Stimulated activated CD4-positive, alpha-beta T cell treated with anti-CD3 and anti-CD28 coated beads, Interleukin-12 subunit alpha, Interleukin-12 subunit beta, amount 100 ng/mL, for 48 hours (primary cell): ENCODE measurements at places on chromosomes 4 and X.

DNA sequence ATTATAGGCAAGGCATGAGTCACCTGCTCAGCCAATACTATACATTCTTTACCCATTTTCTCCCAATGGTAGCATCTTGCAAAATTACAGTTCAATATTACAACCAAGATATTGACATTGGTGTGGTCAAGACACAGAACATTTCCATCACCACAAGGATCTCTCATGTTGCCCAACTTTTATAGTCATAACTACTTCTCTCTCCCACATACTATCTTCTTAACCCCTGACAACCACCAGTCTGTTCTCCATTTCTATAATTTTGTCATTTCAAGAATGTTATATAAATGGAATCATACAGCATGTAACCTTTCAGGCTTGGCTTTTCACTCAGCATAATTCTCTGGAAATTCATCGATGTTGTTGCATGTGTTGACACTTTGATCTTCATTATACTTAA, 144.9 kb downstream of the ENOX2 start:
- DNase-seq: no peak

- DNase-seq: no peak
These were observed 453.9 kb upstream of the ZFP42 start for GRCh38 chr4:187541666-187542065.

DNA sequence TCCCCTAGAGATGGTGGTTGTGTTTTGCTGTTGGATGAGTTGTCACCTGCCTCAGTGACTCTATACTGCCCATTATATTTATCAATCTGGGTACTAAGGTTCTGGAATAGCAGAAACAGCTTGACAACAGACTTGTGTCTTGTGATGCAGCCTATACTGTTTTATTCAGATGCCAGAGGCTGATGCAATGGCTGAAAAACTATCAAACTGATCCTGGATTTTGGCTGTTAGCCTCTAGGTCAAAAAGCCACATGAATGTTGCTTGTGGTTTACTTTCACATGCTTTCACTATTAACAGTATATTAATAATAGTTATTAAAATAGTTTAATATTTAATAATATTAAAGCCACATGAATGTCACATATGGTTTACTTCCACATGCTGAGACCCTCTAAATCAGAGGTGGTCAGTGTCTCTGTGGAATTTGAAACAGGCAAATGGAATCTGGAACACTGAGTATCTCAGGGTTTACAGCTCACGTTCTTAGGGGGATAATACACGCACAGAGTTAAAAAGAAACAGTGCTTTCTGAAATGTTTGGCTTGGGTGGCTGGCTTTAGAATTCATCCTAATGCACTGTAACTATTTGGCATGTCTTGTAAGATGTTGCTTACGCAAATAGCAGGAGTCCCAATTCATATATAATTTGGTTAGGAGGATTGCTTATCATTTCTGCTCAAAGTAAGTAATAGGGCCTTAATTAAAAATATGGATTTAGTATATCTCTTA, 82.5 kb upstream of the LCORL start:
- DNase-seq: no peak

DNA sequence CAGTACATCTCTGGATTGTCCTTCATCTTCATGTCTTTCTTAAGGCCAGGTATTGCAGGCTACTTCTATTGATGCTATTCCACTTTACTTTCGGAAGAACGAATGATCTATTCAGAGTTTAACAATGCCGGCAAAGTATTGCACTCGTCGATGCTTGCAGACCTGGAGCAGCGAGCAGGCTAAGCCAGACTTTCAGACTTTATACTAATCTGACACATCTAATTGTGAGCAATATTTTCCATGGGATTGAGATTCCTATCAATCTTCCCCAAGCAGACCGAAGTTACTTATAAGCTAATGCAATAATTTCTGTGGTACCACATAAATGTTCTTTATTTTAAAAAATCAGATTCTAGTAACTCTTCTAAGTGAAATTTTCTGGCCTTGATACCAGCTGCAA, 1.6 kb downstream of the EMCN start:
- no peak for DNase-seq

GRCh38 chr4:123346330-123346940, 50.2 kb upstream of the SPRY1 start:
- DNase-seq: no peak

DNA sequence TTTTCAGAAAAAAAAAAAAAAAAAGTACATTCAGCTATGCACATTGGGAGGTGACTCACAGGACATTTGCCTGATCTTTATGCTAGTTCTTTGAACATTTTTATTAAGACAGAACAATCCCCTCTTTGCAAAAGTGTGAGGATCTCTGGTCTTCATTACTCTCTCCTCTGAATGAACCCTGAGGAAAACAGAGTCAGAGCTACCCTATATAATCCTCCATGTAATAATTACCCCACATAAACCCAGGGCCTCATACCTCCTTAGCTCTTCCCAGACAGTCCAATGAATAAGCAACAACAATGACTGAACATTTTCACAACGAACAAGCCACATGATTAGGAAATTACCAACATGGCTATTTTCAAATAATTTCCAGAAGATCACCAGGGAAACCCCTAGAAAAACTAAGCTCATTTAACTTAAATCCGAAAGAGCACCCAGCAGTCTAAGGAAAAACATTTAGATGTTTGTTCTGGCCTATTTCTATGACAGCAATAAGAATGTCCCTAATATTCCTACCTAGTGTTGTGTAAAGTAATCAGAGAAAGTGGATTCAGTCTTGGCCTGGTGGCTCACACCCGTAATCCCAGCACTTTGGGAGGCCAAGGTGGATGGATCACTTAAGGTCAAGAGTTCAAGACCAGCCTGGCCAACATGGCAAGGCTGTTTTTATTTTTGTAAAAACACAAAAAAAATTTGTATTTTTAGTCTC, 37.8 kb downstream of the TBC1D9 start:
- DNase-seq: no peak

GRCh38 chrX:7091923-7092322, 55.6 kb upstream of the STS start:
- DNase-seq: no peak

DNA sequence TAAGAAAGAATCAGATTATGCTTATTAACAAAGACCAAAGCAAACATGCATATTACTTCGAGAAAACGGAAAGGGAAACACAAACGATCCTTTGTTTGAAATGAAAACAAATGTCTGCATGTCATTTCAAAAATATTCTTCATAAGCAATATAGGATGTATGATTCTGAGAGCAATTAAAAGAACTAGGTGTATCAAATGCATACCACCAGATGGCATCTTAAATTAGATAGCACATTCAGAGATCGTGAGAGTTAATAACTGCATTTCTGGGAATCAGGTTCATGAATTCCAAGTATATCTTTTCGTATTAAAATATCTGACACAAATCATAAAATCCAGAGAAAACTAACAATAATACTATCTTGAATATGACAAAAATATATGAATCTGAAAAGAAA, 159.5 kb downstream of the PPP3CA start:
- DNase-seq: no peak

- no peak for DNase-seq
These were observed 90.5 kb upstream of the CD99 start for GRCh38 chrX:2600564-2600963.

GRCh38 chr4:112765317-112765974, 128.5 kb downstream of the LARP7 start:
- DNase-seq: no peak

DNA sequence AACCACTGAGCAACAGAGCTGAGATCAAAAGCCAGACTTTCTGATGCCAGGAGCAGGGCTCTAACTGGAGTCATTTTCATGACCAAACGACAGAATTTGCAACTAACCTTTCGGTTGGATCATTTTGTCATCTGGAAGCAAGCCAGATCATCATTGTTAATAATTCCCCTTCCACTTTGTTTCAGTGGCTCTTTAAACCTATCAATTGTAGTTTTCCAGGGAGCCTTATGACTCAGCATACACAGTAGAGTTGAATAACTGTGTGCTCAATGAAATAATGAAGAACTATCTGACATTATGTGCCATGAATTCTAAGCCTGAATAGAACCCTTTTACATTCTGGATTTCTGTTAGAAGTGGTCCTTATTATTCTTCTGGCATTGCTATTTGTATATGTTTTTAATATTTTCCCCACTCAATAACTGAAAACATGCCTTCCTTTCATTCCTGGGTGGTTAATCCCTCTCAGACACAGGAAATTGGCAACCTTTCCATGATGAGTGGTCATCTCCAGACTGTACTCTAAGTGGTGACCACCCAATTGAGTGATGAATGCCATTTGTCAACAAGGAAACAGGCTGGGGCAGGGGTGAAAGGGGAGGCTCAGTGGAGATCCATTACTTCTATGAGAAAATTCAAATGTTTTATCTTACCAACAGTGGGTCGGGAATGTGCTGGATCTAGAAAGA, 431.8 kb downstream of the BCOR start:
- DNase-seq: no peak

DNA sequence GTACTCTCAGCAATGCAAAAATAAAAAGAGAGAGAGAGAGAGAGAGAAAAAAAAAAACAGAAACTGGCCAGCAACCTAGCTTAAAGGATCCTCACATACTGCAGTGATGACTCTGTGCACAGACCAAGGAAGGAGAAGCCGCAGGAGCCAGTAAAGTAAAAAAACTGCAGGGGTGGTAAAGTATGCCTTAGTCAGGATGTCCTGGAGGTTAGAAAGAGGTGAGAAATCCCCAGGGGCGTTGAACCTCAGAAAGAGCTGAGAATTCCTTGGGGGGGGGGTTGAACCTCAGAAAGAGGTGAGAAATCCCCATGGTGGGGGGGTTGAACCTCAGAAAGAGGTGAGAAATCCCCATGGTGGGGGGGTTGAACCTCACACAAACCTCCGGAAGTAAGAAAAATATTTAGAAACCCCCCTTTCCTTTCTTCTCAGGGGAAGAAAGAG, 48.0 kb downstream of the MAGEA9 start:
- DNase-seq: no peak

DNA sequence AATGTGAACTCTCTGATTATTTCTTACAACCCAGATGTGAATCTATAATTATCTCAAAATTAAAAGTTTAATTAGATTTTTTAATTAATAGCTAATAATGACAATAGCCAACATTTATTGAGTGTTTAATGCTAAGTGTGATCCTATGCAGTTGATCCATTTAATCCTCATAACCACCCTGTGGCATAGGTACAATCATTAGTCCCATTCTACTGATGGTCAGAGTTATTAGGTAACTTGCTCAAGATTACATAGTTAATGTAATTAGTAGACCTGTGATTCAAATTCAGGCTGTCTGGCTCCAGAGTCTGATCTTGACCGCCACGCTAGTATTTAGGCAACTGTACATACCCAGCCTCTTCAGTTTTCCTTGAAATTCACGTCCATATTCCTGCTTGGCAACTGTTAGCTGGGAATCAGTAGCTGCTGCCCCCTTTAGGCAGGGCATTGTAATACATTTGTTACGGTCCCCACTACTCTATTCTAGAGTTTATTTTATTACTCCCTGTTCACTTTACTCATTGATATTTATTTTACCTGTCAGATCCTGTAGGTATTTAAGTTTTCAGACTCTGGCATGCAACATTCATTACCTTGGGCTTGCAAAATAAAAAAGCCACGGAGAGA, 20.6 kb upstream of the TEC start:
- no peak for DNase-seq

DNA sequence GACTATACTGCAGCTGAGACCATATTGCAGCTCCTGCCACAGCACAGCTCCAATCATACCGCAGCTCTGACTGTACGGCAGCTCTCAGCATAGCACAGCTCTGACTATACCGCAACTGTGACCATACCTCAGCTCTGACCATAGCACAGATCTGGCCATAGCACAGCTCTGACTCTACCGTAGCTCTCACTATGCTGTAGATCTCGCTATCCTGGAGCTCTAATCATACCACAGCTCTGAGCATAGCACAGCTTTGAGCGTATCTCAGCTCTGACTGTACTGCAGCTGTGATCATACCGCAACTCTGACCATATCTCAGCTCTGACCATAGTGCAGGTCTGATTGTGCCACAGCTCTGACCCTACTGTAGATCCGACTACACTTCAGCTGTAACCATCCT, 139.2 kb downstream of the ASMT start:
- DNase-seq: no peak

DNA sequence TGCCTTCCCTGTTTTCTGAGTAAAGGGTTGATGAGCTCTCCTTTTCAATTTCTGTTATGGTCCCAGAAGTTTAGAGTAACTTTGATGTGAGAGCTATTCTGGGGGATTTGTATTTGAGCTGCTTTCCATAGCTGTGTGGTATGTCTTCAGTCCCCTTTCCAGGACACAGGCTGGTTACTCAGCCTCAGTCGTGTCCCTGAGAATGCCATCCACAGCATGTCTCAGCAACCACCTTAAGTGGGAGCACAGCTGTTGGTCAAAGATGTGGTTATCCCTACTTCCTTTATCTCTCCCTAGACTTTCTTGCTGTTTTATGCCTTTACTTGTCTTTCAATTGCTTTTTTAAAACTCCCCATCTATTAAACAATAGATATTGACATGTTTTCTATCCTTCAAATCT, 37.8 kb downstream of the RNF175 start:
- no peak for DNase-seq

DNA sequence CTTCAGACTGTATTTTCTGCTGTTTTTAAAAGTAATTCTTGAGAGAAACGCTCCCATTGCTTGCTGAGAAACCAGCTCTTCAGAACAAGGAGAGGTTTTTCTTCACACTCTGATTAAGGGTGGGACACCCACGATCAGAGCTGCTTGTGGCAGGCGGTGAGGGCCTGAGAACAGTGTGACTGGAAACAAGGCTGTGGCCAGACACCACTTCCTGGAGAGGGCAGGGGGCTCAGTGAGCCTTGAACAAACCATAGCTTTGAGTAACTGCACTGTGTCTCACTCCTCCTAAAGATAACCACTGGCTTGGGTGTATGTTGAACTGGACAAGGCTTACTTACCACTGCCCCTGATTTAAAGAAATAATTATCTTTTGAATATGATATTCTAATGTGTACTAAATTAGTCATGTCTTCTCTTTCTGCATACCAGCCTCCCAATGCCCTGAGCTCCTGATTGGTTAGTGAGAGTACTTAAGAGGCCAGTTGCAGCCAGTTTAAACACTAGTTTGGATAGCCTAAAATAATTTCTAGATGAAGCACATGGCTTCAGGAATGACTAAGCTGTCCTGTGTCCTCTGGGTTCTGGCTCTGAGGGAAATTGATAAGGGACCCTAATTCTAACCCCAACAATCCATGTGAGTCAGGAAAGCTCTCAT, 3.7 kb upstream of the GPR82 start:
- no peak for DNase-seq

DNA sequence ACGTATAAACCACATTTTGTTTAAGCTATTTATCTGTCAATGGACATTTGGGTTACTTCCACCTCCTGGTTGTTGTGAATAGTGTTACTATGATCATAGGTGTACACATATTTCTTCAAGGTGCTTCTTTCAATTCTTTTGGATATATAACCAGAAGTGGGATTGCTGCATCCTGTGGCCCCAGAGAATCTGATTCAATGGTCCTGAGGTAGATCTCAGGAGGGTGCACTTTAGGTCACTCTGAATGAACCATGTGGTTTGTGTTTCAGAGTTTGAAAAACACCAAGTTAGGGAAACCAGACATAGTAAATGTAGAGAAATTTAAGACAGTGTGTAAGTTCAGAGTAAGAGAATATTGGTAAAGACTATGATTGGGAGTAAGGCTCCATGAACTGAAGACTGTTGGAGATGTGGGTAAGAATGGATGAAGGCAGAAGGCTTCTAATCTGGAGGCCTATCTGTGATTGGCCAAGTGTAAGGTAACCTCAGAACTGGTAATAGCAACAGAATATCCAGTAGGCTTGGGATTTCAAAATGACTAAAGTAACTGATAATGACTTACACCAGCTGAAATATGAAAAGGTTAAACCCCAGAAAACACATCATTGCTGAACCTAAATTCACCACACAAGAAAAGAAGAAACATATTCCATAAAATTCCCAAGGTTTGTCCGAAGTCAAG, 236.9 kb downstream of the CAMK2D start:
- no peak for DNase-seq
